ENCODE measurements at places on chromosomes 2 and 18.

DNA sequence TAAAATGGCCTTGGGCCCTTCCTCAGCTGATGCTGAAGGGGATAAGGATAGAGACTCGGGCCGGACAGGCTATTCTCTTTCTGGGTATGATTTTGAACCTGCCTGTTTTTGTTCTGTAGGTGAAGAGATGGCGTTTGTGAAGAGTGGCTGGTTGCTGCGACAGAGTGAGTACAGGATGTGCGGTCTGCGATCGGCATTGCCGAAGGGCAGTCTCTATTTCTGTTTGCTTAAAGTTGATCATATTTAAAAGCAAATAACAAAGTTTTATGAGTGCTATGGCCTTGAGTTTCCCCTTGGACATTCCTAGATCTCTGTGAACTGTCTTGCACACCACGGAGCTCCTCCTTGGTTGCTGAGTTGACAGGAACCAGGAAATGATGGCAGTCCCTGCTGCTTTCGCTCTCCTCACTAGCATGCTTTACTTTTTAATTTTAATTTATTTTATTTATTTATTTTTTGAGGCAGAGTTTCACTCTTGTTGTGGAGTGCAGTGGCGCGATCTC, 15.7 kb downstream of the PLEKHB2 start:
- DNase-seq: no peak

DNA sequence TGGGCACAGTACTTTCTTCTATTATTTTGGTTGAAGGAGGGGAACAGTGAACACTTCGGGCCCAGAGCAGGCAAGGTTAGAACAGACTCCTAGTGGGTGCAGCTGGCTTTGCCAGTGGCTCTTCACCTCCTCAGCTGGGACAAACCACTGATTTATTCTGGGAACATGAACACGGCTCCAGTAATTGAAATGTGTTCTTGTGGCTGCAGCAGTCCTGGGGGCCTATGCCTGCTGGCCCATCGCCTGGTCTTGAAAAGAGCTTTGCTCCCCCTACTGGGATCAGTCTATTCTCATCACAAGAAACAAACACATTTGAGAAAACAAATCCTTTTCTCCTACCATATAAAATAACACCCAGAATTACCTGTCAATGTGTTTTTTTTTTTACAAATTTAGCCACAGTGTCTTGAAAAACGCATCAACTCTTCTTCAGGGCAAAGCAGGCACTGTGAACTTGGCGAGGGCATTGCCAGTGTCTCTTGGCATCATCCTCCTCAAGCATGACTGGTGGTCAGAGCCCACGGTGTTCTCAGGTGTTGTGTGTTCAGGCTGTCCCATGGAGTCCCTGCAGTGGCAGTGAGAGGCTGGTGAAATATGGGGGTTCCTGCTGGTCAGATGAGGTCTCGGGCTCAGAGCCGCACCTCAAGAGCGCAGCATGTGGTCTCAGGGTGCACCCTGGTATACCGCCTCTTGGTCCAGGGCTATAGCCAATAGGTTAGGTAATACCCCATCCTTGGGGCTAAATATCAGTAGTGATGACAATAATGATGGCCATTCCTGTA, 51.3 kb downstream of the RNF144A start:
- no peak for DNase-seq

DNA sequence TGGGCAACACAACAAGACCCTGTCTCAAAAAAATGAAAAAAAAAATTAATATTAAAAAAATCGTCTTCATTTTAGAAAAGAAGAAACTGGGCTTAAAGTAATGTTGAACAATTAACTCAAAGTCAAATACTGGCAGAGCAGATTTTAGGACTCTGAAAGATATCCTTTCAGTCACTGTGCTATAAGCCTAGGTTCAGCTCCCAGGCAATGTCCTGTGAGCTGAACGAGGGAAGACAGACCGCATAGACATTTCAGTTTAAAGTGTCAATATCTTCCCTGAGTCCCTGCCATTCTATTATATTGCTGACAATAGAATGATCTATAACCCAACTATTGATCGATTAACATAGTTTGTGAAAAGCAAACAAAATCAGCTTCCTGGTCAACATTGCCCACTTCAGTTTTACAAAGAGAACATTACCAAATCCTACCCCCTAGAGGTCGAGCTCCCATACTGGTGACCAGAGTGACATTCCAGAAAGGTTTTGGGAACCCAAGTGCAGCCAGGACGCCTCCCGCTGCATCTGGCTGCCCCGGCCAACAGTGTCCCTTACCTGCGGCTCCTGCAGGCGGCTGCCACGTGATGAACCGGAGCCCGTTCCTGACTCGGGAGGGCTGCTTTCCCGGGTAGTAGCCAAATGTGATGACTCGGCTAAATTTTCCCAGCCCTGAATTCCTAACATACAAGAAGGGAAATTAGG, 639 bp downstream of the MRO start:
- DNase-seq: no peak

DNA sequence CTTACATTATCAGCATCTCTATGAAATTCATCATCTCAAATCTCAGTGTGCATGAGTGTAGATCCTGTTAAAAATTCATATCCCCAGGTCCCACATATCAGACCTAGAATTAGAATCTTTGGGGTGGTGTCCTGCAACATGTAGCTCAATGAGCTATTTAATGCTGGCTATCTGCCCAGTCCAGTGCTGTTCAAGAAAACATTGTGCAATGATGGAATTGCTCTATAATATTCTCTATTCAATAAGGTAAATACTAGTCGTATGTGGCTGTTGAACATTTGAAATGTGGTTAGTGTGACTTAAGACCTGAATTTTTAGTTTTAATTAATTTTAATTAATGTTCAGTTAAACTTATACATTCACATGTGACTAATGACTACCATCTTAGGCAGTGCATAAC, 127.4 kb downstream of the NOL4 start:
- no peak for DNase-seq

DNA sequence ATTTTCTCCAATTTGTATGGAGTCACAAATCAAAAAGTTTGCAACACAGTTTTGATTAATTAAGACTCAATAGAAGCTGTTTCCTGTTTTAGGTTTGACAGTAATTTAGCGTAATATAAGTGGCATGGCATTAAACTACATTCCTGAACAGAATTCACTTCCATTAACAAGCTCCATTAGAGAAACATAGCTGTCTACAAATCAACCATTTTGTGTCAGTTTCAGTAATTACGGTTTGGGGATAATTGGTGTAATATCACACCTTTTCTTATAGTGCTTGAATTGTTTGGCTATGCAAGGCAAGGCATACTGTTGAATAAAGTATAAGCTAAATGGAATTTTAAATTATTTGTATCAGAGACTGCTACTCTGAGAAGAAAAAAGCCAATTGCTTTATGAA, 585.5 kb downstream of the CBLN2 start:
- no peak for DNase-seq

DNA sequence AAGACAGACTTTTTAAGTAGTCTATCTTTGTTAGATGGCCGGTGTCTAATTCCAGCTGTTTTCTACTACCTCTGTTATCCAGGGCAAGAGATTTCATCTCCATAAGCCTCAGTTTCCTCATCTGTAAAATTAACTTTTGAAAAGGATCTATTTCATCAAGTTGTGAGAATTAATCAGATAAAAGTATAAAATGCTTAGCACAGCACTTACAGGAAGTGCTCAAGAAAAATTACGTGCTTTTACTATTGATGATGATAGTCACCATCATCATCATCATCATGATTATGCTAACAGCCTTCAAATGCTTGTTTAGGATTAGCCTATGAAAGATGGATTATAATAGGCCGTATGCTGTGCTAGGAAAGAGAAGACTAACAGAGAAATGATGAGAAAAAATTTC, 76.2 kb downstream of the CYRIA start:
- no peak for DNase-seq

- no peak for DNase-seq
Measured at GRCh38 chr2:60932954-60933353, 51.6 kb downstream of the REL start.

- no peak for DNase-seq
Measured at GRCh38 chr2:67838205-67838604, 224.6 kb downstream of the C1D start.

DNA sequence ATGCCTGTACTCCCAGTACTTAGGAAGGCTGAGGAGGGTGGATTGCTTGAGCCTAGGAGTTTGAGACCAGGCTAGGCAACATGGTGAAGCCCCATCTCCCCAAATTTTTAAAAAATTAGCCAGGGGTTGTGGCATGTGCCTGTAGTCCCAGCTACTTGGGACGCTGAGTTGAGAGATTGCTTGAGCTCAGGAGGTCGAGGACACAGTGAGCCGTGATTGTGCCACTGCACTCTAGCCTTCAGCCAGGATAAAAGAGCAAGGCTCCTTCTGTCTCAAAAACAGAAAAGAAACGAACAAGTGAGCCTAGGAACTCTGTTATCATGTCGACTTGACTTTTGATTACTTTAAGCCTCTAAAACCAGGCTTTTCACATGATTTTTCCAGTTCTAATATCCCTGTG, 13.7 kb downstream of the NPC1 start:
- no peak for DNase-seq

DNA sequence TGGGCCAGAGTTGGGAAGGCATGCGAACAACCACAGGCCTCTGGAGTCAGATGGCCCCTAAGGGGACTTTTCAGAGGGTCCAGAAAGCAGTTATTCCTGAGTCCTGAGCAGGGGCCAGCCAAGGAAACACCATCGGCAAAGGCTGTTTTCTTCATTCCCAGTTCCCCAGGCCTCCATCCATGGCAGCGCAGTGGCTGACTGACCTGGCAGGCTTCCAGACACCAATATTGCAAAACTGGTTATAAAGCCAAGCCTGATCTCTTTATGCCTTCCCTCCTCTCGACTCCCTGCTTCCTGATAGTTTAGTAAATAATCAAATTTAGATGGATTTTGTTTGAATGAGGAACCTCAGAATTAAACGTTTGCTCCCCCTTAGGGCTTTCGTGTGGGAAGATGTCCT, 133.4 kb upstream of the ITGA6 start:
- no peak for DNase-seq

DNA sequence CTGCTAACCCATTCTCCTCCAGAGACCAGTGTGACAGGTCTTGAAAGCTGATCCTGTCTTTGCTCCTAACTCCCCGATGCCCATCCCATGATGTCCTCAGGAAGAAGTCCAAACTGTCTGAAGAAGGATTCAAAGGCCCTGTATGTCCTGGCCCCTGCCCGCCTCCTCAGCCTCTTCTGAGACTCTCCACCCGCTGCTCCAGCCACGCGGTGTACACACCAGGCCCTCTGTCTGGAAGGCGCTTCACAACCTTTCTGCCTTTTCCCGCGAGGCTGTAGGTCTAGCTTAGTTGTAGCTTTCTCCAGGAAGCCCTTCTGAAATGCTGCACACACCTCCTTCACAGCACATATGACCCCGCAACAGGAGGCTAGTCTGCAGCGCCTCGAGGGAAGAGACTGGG, 23.5 kb upstream of the CRYBA2 start:
- DNase-seq: no peak

- no peak for DNase-seq
Measured at GRCh38 chr2:11687736-11688135, 17.7 kb upstream of the NTSR2 start.

GRCh38 chr2:55026202-55026601, 24.0 kb downstream of the RTN4 start:
- no peak for DNase-seq

GRCh38 chr18:24659827-24660720, 199.6 kb downstream of the HRH4 start:
- DNase-seq: peak; percentile 10

DNA sequence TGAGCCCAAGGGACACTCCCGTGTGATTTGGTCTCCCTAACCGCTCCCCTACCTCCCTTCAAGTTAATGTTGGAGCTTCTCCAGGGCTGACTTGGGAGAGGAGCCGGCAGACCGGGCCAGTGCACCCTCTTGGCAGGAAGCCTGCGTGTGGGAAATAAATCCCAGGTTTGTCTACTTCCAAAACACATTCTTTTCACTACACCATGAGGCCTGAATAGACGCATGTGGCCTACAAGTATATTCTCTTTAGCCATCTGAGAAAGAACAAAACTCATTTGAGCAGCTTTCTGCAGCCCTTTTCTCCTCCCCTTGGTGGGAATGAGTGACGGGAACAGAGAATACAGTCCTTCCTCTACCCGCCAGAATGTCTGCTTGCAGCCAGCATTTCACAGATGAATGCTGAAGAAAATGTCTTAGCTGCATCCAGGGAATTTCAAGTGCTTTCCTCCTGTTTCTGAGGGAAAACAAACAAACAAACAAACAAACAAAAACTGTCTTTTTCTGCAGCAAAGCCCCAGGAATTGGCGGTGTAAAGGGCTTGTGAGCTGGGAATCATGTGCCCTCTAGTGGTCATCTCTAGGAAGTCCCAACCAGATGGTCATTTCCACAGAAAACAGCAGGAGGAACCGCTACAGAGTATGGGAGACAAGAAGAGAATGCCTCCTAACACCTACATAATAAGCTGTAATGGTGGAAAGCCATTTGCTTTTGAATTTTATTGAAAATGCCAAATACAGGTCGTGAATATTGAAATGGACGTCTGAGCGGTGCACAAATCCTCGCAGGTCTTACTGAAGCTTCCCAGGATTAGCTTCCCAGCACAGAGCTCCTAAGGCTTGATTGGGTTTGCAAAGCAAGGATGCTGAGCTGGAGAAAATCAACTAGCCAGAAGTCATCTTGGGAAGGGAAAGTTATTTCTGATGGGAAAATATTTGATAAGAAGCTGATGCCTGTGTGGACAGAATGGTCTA, 41.2 kb upstream of the DAPL1 start:
- peak; percentile 9 for DNase-seq

DNA sequence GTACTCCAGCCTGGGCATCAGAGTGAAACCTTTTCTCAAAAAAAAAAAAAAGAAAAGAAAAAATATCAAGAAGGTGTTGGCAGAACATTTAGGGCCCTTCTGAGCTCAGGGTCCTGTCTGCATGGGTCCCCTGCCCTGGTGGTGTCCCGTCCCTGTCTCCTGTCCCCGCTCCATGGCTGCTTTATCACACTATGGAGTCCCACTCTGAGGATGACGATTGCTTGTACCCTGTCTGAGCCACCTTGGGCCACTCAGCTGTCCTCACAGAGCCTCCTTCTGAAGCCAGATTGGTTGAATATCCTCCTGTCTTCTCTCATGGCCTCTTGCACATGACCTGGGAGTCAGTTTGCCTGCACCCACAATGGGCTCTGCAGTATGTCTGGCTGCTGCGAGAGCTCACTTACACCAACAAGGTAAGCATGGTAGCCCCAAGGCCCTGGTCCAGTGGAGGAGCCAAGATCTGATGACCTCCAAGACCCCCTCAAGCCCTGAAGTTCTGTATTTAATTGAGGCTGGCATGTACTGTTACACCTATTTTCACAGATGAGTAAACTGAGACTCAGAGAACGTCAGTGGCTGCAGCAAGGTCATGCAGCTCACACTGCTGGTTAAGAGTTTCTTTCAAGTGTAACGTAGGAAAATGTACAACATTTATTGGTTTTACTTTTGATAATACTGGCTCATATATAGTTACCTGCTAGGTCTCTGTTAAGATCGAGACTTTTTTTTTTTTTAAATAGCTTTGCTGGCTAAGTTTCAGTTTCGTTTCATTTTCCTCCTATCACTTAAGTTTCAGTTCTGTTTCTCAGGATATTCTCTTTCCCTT, 16.9 kb upstream of the ZCCHC2 start:
- peak; percentile 51 for DNase-seq

GRCh38 chr2:65031341-65032018, 24.7 kb upstream of the CEP68 start:
- no peak for DNase-seq
